SK-N-MC (cell line): ENCODE measurements at places on chromosomes 4 and X.
A peak's percentile ranks its signal among the peaks of the same experiment; 100 is the strongest.

GRCh38 chr4:27908356-27908755 is 1047.7 kb downstream of the STIM2 start:
- no peak for DNase-seq

DNA sequence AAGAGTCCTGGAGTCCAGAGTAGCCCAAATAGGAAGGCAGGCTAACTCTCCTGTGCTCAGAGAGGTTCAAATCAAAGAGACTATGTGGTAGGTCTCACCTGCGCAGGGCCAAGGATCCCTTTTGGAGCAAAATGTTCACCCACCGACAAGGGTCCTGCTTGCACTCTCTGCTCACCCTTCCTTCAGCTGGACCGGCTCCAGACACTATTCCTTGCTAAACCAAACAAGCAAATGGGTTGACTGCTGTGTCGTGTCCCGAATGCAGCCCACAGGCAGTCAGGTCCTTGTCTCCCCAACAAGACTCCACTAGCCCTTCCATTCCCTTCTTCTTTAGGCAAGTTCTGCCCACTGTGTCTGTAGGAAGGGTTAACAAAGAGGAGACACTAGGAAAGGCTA is 760 bp downstream of the TRMT2B start:
- DNase-seq = no peak

- DNase-seq = no peak
Measured at GRCh38 chr4:121819216-121819965, 4.3 kb downstream of the CCNA2 start.

GRCh38 chr4:36533944-36534343 is 252.5 kb downstream of the DTHD1 start:
- DNase-seq = no peak

GRCh38 chrX:25873196-25873595 is 264.9 kb upstream of the MAGEB18 start:
- DNase-seq = no peak

GRCh38 chrX:39427906-39428305 is 626.6 kb downstream of the MID1IP1 start:
- no peak for DNase-seq

DNA sequence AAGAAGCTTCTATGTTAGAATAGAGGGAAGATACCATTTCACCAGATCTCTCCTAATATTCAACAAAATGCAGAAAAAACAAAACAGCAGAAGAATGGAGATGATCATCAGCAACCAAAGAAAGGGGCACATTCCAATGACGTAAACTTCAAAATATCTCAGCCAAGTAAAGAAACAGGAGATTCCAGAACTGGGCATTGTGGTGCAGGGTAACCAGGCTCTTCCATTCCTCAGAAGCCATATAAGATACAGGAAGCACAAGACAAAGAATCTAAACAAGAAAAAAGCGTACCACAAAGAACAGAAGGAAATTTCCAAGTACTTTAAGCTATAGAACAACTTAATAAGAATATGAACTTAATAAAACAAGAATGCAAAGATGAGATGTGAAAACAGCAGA is 6.9 kb upstream of the ARMCX4 start:
- no peak for DNase-seq

DNA sequence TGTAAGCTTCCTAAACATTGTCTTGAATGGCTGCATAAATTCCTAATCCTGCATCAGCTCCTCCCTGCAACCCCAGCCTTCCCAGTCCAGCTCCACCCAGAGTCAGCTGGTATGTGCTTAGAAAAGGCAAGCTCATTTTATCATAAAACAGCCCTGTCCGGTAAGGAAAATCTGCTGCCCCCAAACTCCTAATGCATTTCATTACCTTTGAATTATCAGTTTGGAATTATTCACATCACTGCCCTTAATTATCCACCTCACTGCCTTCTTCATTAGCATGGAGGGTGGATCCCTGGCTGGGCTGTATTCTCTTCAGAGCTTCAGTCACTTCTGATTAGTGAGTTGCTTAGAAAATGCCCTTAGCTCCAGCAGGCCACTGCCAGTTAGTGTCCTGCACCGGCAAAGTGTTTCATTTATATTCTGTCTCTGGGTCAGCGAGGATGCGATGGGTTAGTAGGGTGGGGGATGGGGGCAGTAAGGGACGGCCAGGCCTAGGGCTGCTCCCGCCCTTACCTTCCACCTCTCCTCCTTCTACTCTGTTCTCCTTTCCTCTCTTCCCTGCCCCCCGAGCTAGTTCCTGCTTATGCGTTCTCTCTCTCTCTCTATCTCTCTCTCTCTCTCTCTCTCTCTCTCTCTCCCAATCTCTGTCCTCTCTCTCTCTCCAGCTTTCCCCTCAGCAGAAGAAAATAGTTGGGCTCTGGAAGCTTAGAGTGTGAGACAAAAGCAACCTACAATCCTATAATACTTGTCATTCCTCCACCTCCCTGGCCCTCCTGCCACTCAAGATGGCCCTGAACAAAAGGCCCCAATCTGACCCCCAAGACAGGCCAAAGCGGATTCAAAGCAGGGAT is 174.8 kb upstream of the KLF3 start:
- DNase-seq = no peak

DNA sequence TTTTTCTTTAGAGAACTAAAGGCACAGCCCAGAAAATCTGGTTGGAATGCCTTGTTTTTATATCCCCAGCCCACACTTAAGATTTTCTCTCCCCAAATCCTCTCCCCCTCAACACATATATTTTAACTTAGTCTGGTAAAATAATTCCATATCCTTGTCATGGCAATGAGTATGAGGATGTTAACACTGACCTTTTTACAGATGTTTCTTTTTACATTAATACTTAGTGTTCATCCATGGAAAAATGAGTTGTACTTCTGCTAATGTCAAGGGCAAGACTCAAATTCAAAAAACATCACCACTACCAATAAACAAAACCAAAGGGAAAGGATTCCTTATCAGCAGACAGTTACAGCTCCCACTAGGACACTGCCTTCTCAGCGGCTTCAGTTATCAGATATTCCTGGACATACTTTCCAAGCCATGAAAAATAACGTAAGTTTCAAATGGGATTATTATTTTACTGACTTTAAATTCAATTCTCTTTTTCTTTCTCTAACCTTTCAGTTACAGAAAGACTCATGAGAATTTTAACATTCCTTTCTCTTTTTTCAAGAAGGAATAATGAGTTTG is 83.3 kb downstream of the RASL11B start:
- DNase-seq = no peak

- no peak for DNase-seq
Measured at GRCh38 chrX:66110112-66110511, 53.9 kb upstream of the HEPH start.

DNA sequence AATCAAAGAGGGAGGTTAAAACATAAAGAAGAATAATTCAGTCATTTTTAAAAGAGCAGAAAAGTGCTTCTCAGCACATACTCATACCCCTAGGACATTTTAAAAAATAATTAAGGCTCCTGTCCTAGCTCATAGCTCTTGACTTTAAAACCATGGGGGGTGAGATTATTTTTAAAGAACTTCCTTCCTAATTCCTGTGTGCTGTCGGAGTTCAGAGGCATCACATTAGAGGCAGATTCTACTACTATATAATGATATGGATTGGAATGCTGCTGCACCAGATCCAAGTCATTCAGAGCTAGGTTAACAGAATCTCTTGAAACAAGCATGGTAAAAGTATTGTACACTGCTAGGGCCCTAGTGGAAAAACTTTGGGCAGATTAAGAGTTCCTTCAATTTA is 456.5 kb upstream of the ADGRL3 start:
- peak; percentile 94 for DNase-seq

GRCh38 chr4:123786163-123786915 is 389.7 kb downstream of the SPRY1 start:
- DNase-seq = no peak

DNA sequence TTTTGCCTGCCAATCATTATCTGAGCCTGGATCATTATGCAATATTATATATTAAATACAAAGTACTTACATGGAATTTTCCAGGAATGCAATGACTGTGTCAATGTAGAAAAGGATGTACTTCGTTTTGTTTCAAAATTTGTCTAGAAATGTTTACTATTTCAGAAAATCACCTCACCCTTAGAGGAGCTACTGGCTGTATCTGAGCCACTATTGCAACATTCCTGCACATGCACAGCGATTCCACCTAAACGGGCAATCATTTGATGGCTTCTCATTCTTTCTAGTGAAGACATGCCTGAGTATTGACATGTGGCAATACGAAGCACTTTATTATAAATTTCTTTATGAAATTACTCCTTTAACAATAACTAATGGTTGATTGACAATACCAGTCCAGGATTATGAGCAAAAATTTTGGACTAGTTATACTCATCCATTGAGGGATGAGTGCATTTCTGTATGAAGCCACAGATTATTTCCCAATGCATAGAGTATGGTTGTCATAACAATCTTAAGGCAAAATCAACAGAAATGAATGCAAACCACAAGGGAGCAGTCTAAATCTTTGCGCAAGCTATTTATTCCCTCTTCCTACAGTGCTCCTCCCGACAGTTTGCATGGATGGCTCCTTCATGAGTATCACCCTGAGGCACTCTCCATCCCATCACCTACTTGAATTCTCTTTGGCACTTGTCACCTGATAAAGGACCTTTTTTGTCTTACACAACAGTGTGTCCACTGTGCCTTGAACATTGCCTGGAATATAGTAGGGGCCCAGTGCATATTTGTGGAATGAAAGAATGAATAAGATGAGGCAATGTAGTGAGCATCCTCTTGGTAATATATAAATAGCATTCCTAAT is 35.8 kb upstream of the MMAA start:
- no peak for DNase-seq

DNA sequence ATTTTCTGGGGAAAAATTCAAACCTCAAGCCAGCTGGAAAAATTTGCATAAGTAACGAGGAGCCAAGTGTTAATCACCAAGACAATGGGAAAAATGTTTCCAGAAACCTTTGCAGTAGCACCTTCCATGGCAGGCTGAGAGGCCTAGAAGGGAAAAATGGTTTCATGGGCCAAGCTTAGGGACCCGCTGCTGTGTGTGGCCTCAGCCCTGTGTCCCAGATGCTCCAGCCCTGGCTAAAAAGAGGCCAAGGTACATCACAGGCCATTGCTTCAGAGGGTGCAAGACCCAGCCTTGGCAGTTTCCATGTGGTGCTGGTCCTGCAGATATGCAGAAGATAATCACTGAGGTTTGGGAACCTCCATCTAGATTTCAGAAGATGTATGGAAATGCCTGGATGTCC is 98.3 kb upstream of the NWD2 start:
- no peak for DNase-seq

- DNase-seq = no peak
Measured at GRCh38 chr4:103029300-103029699, 9.8 kb upstream of the SLC9B1 start.

DNA sequence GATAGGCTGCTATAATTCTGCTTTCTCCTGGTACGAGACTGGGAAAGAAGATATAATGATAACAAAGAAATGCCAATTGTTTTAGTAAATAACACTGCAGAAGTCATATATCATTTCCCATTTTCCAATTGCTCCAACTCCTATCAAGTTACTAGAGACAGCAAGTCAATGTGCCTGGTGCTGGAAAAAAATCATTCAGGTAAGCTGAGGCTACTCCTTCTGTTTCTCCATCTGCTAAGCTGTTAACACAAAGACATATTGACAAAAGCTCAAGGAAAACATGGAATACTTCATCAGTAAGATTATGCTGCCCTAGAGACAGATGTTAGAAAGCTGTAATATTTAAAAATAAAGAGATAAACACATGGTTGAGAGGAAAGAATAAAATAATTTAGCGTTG is 10.0 kb downstream of the NAA11 start:
- DNase-seq = no peak

GRCh38 chrX:27746516-27746915 is 61.3 kb upstream of the MAGEB10 start:
- no peak for DNase-seq

- no peak for DNase-seq
Measured at GRCh38 chrX:65407157-65407626, 127.4 kb downstream of the LAS1L start.

GRCh38 chrX:42176789-42177188 is 253.4 kb upstream of the CASK start:
- DNase-seq = no peak

- no peak for DNase-seq
Measured at GRCh38 chr4:79170077-79170476, 155.8 kb downstream of the NAA11 start.

- no peak for DNase-seq
Measured at GRCh38 chrX:122418758-122419157, 765.3 kb upstream of the GRIA3 start.

DNA sequence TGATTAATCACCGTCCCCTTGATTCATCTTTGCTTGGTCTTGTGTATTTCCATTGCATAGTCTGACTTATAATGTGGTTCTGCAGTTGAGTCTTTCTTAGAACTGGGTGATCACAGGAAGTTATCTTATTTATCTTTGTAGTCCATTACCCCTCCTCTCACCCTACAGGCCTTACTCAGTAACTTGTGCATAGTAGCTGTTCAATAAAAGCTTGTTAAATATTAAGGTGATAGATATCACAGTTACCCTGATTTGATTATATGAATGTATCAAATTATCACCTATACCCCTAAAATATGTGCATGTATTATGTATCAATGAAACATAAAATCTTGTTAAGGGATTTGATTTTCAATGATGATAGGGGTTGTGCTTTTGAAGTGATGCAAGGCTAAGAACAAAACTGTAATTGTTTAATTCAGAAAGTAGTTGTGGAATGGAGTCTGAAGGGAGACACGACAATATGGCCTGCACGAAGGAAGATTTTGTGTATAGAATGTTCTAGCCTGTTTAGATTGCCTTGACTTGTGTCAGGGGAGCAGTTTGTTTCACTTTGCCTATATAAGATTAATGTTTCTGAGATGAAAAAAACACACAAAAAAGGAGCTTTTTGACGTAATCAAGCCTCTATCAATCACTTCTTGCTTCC is 132.4 kb upstream of the LIMCH1 start:
- DNase-seq = no peak

GRCh38 chrX:136765821-136766356 is 14.8 kb downstream of the ARHGEF6 start:
- no peak for DNase-seq

- no peak for DNase-seq
Measured at GRCh38 chrX:106484233-106484632, 127.5 kb upstream of the RADX start.

DNA sequence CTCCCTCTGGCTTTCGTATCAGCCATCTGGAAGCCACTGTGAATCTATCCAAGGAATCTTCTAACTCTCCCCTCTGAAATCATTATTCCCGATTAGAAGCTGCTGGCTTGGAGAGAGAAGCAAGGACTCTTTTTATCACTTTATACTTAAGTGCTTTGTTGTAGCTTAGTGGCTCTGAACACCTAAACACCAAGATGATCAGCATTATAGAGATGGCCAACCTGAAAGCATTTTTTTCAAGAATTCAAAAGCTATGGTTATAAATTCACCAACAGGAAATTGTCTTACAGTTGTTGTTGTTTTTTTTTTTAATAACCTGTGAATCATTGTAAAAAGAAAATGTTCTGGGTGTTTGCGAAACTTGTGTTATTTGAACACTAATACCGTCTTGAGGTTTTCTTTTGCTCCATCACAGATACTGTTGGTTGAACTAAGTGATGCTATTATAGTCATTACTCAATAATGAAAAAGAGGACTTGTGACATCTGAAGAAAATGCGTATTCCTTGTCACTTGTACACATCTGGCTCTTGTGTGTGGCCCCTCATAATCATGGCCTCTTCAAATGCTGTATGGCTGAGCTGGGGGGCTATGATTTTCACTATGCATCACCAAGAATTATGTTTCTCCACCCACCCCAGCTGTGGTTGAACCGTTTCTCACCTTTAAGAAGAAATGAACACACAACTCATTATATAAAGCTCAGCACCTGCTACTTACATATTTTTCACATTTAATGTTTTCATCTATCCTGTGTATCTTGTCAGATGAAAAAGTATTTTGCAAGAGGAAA is 11.8 kb upstream of the SMIM43 start:
- DNase-seq = no peak
